ENCODE measurements at places on chromosomes 12 and 14.

GRCh38 chr14:69042787-69043444 is 63.8 kb upstream of the ACTN1 start:
- DNase-seq: peak; percentile 97

GRCh38 chr12:112096667-112097066 is 11.9 kb downstream of the NAA25 start:
- peak; percentile 75 for DNase-seq

DNA sequence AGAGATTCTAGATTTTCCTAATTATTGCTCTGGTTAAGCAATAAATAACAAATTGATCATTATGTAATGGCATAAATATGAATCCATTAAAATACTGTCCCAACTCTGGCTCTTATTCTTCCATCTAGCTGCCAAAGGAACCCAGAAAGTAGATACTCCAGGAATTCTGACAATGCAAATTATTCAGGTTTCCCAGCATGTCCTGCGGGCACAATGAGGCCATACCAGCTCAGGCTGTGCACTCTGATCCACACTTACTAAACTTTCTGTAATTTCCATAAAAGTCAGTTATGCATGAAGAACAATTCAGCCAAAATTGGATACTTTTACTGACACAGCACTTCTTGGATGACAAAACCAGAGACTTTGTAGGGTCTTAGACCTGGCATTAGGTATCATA is 576.3 kb downstream of the KCNH5 start:
- no peak for DNase-seq

GRCh38 chr12:131473741-131474709 is 236.9 kb upstream of the SFSWAP start:
- no peak for DNase-seq

GRCh38 chr12:9615420-9616136 is 7.9 kb upstream of the KLRB1 start:
- no peak for DNase-seq

DNA sequence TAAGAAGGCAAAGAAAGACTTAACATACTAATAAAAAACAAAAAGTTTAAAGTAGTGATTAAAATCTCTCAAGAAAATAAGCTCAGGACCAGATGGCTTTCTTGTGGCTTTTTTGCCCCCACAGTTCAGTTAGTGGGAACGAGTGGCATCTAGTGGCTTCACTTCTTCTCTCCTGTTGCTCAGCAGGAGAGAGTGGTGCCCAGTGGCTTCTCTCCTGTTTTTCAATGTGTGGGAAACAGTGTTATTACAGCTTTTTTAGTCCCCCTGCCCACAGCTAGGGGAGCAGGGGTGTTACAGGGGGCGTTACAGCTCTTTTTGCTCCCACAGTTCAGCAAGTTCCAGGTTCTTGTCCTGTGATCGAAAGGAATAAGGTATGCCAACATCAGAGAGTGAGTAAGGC is 135.2 kb downstream of the RERGL start:
- DNase-seq: no peak

DNA sequence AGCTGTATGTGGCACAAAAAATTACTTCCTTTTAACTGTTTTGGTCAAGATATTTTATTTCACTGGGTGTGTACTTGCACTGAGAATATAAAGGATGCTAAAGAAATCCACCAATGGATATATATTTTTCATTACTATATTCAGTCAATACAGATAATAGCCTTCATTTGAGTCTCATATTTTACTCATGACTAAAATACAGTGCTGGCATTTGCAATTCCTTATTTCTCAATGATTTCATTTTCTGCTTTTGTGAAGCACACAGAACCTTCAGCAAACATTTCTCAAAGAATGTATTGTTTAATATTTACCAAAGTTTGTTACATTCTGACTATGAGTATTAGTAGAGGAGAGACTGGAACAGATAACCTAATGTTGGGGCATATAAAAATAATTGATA is 93.2 kb upstream of the SOX5 start:
- no peak for DNase-seq

GRCh38 chr12:75661908-75662307 is 150.5 kb upstream of the KRR1 start:
- no peak for DNase-seq

GRCh38 chr12:109167781-109168180 is 51.4 kb downstream of the ACACB start:
- DNase-seq: no peak

- DNase-seq: no peak
Observed at GRCh38 chr12:102167821-102168604, 29.6 kb downstream of the PMCH start.

GRCh38 chr14:21668377-21668776 is 5.2 kb downstream of the OR4E1 start:
- no peak for DNase-seq

- DNase-seq: peak; percentile 72
Observed at GRCh38 chr14:23294734-23295561, 7.7 kb downstream of the PPP1R3E start.

GRCh38 chr12:131363841-131364495 is 346.9 kb upstream of the SFSWAP start:
- no peak for DNase-seq

DNA sequence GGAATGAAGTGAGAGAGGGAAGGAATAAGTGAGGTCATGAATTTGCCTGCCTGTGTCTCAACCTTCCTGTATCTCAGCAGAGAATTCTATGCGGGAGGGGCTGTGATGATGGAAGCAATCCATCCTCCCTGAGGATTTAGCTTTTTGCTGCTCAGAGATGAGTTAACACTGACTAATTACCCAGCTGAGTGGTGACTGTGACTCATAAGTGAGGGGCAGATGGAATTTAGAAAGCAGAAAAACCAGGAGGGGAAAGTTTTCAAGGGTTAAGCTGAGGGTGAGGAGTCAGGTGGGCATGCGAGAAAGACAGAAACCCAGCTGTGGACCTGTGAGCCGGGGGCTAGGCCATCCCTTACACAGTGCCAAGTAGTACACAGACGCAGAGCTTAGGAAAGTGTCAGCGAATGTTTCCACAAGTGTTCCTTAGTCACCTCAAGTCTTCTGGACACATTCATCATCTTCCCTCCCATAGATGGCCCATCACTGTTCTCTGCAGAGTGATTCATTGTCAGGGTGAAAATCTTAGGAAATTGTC is 277.9 kb downstream of the IPO8 start:
- no peak for DNase-seq

GRCh38 chr12:25574761-25575160 is 21.7 kb upstream of the LMNTD1 start:
- no peak for DNase-seq

DNA sequence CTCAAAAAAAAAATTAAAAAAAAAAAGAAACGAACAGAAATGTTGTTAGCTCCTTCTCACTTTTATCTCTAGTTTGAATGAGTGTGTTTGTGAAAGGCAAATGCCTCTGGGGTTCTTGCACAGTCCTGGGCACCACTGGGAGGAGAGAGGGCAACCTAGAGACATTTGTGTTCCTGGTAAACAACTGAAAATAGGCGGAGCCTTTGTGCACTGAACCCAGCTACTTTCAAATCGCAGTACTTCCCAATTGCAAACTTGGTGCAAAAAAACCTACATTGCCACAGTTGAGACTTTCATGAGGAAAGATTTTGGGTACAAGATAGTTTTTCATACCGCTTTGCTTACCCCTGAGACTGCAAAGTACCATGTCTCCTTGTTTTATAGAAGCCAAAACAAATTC is 430.0 kb downstream of the ZFP36L1 start:
- DNase-seq: peak; percentile 71

DNA sequence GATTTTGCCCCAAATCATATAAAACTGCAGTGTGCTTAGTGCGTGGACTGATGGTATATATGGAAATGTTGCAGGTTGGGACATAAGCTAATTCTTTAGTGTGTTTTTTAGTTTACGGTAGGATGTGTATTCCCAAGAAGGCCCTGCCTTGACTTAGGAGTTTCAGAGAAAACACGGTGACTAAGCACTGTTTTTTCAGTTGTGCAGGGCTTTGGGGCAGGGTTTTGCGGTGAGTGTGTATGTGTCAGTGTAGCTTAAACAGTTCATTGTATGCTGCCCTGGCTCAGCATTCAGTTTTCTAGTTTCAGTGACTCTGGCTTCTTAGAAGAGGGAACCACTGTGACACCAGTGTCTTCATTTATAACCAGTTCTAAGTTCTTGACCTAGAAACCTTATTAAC is 101.2 kb downstream of the AKAP6 start:
- no peak for DNase-seq

DNA sequence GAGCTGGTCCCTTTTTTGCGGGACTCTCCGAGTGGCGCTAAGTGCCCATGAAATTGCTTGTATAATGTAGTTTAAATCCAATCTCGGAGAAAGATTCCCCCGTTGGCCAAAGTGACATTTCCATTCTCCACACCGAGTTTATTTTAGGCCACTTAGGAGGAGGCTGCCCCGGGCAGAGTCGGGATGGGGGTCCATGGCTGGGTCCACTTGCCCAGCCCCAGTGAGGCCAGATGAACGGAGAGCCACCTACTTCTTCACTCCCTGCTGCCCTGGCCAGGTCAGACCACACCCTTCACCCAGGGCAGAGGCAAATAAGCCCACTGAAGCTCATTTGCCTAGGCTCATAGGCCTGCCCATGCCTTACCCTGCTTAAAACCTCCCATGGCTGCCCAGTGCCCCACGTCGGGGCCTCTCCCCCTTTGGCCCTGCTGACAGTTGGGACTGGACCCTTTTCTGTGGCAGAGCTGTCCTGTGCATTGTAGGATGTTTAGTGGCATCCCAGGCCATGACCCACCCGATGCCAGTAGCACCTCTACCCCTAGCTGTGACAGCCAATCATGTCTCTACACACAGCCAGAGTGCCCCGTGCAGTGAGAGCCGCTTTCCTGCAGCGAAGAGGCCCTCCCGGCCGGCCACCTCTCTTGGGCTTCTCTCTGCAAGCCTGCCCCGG is 51.3 kb downstream of the FAM222A start:
- no peak for DNase-seq

DNA sequence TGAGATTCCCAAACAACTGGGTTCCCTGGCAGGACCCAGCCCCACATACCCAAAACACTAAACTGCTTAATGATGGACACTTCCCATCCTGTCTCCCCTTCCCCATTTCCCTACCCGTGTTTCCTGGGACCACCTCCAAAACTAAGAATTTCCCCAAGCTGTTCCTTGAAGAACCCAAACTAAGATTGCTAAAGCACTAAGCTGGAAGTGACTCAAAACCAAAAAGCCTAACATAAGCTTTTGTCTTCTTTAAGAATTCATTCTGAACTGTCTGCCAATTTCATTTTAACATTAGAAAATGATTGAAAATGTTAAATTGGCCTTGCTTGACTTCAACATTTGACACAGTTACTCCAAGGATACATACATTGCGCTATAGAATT is 29.5 kb upstream of the STAB2 start:
- no peak for DNase-seq

GRCh38 chr14:61322799-61323290 is 1.5 kb downstream of the PRKCH start:
- DNase-seq: no peak

GRCh38 chr12:30323008-30323407 is 372.7 kb downstream of the IPO8 start:
- no peak for DNase-seq

DNA sequence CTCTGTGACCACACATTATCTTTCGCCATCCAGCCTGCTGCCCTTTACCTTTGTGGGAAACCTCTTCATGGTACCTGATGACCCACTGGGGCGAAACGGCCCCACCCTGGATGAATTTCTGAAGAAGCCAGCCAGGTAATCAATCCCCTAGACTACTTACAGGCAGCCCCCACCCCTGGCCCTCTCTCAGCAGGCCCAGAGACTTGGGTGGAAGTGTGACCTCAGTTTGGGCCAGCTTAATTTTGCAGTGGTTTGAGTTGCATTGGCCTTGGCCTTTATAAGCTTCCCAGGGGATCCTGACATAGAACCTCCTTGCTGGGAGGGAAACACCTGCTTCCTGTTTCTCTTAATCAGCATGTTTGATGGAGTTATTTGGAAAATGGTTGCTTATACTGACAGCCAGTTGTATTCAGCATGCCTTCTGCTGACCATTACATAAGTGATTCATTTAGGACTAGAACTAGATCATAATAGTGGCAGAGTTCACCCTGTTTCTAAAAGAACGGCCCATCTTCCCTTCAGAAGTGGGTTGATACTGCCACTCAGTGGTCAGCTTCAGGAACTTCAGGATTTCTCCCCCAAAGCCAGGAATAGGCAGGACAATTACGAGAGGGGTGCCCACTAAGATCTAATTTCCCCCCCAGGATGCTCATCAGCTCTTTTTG is 6.1 kb downstream of the SDR39U1 start:
- DNase-seq: peak; percentile 82

GRCh38 chr14:73713803-73714655 is at the start of gene PNMA1:
Gene PNMA1, minus strand, starts transcription at chr14:73714384. Its CDS starts 745 bp downstream, at chr14:73713639.
- peak; percentile 75 for DNase-seq

DNA sequence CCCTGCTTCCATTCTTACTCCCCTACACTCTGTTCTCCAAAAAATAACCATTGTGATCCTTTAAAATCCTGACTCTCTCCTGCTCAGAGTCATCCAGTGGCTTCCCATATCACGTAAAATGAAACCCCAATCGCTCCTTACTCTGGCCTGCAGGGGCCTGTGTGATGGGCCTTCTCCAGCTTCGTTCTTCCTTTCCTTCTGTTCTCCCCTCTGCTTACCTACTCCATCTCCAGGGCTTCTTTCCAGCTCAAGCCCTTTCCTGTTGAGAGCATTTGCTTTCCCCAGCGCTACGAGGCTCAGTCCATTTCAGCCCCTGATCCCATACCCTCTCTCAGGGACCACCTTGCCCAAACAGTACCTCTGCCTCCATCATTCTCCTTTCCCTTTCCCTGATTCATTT is 144.4 kb upstream of the ARHGAP5 start:
- DNase-seq: no peak

DNA sequence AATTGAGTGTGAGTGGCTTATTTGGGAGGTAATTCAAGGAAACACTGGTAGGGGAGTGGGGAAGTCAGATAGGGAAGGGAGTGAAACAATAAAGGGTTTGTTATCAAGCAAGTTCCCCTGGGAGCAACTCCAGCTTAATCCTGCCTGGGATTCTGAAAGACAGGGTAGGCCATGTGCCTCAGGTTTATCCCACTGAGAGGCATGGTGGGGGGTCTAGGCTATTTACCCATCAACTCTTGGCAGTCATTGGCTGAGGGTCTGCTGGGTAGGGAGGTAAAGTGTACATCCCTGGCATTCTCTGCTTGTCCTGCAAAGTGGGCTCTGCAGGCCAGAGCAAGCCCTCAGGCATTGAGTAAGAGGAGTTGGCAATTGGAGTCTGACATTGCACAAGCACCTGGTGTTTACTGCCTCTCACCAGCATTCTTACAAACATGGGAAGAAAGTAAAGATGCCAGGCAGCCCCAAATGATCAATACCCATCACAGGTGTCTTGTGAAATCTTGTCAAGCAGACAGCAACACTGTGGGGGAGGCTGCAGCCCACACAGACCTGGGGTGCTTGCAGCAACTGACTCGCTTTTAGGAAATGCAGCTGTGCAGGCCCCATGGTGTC is 169.3 kb downstream of the KTN1 start:
- DNase-seq: peak; percentile 44

- DNase-seq: peak; percentile 40
Observed at GRCh38 chr12:14239935-14240872, 125.3 kb upstream of the ATF7IP start.

GRCh38 chr14:72692696-72693095 is 201.2 kb downstream of the DPF3 start:
- DNase-seq: no peak

- DNase-seq: no peak
Observed at GRCh38 chr12:28114488-28114887, 75.8 kb upstream of the CCDC91 start.

GRCh38 chr14:83975841-83976770 is 1553.8 kb upstream of the FLRT2 start:
- DNase-seq: no peak
